Activated naive CD4-positive, alpha-beta T cell treated with anti-CD3 and anti-CD28 coated beads, Interleukin-2, amount 50 U/mL, for 16 hours (primary cell): ENCODE measurements at places on chromosomes 3 and 15.

GRCh38 chr15:34653992-34654391 lies 70.5 kb upstream of the GOLGA8B start:
- no peak for DNase-seq

DNA sequence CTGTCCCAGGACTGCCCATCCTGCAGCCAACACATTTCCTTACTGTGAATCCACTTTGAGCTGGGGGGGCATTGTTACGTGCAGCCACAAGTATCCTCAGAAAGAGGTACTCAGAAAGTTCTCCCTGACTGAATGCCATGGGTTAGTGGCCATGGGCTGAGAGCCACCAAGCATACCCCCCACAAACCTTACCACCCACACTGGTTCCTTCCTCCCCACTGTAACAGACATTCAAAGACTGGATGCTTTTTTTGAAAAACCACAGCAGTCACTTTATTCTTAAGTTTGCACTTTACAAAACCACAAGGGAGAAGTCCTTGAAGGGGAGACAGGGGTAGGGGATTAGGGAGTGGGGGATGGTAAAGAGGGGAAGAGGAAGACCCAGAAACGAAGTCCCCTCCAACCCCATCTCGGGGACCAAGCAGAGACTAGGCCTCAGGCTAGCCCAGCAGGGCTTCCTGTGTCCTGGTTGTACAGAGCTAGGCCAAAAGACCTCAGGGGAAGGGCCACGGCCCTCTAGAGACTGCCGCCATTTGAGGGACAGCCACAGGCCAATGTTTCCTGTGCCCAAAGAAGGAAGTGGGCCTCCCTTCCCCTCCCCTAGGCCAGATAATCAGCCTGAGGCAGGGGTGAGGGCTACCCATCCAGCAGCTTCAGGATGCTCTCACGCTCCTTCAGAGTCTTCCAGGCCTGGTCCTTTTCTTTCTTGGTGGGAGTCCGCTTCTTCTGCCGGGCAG lies 10.1 kb upstream of the CAMK1 start:
- DNase-seq = peak; percentile 17

DNA sequence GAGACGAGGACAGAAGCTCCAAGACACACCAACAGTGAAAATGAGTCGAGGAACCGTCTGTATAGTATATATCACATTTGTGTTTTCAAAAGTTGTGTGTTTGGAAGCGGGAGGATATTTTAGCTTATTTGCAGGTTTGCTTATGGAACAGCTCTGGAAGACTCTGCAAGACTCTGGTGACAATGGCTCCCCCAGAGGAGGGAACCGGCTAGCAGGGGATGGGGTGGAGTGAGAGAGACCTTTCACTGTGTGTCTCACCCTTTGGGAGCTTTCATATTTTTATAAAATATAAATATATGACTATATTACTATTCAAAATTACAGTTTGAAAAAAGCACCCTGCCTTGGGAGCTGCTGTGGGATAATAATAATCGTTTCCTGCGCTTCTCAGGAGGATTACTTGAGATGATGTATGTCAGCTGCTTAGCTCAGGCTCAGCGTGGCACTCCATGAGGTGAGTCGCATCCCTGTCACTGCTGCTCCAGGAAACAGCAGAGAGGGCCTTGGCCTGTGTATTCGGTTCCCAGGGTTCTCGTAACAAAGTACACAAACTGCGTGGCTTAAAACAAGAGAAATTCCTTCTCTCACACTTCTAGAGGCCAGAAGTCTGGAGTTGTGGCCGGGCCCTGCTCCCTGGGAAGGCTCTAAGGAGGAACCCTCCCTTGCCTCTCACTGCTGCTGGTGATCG lies 183.9 kb downstream of the FAM43A start:
- no peak for DNase-seq

- no peak for DNase-seq
Measured at GRCh38 chr3:195028877-195029606, 241.9 kb downstream of the XXYLT1 start.

GRCh38 chr3:164375995-164376394 lies 702.3 kb downstream of the SI start:
- DNase-seq = no peak

DNA sequence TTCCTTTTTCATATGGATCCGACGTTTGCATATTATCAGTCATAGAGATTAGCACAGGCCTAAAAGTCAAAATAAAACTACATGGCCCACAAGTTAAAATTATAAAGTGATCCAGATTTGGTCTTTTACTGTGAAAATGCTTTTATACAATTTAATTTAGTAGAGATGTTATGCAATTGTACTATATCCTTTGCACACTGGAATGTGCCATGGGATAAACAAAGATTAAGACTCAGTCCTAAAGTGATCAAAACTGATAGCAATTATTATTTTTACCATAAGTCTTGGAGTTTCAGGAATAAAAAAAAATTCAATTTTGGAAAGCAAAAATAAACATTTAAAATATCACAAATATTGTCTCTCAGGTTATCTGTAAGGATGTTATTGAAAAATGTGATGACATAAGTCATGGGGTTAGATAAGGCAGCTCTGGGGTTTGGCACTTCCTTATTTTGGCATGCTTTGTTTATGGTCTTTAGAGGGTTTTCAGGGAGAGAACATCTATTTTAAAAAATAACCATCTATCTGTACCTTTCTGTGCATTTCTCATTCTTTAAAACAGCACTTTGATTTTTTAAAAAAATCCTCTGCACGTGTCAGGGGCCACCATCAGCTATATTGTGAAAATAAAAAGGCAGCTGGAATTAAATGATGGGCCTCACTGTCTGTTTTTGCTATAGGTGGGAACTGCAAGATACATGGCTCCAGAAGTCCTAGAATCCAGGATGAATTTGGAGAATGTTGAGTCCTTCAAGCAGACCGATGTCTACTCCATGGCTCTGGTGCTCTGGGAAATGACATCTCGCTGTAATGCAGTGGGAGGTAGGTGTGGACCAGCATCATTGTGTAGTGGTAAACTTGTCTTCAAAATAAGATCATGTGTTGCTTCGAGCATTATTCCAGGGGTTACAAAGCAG lies 67.3 kb downstream of the TGFBR2 start:
- no peak for DNase-seq

- no peak for DNase-seq
Measured at GRCh38 chr3:184110316-184110725, 13.5 kb downstream of the HTR3E start.

DNA sequence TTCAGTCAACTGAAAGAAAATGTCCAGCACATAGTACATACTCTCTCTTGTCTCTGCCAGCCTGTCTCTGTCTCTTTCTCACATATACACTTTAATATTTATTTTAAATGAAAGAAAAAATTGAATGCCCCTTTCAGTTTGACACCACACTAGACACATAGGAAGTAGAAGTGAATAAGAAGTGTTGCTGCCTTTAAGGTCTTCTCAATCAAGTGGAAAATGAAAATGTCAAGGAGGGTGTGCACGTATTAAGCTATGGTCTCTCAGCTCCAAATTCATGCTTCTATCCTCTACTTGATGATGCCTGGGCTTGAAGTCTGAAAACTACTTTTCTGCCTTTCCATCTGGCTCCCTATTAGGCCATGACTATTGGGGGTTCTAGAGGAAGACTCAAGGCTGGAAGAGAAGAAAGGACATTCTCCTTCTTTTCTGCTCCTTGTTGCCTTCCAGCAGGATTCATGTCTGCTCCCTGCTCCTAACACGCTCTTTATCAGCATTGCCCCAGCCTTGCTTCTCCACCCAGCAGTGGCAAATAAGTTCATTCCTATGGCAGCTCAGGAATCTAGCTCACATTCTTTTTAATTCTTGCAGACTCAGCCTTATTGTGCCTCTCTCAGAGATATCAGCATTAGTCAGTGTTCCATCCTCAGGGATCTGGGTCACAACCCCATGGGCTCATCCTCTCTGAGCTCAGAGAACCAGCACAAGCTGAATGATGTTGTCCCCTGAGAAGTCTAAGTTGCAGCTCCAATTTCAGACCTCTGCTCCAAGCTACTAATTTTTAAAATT lies 609.1 kb upstream of the GRM7 start:
- no peak for DNase-seq

GRCh38 chr15:74422652-74423430 lies 10.9 kb downstream of the SEMA7A start:
- no peak for DNase-seq

- DNase-seq = no peak
Measured at GRCh38 chr15:66364944-66365528, 8.6 kb upstream of the TIPIN start.

- peak; percentile 31 for DNase-seq
Measured at GRCh38 chr3:101809178-101810021, 30.4 kb downstream of the NXPE3 start.

- DNase-seq = no peak
Measured at GRCh38 chr3:23807424-23808015, 1.8 kb downstream of the UBE2E1 start.

GRCh38 chr3:124890573-124891190 lies 3.5 kb upstream of the ITGB5 start:
- no peak for DNase-seq

DNA sequence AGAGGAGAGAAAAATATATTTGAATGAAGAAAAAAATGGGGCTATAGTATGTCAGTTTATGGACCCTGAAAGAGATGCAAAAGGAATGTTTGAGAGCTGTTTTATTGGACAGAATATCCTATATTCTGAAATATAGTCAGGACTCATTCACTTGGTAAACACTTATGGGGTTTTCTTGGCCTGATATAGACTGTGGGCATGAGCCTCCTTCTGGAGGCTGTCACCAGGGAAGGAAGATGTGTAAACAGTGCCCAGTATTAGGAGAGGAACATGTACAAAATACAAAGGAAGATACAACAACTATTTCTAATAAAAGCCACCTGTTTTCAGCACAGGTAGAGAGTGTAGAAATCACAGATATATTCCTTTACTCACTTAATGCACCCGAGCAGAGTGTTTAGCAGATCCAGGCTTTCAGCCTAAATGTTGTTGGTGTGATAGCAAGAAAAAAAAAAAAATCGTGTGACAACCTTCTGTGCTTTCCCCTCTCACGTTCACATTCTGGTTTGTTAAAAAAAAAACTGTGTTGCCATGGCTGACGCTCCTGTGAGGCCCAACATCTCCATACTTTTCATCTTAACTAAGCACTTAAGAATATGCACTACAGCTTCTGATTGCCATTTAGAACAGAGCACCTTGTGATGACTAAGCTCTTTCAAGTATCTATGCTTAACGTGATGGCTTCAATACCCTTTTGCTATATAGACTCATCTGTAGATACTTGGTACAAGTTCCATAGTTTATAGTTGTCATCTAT lies 134.1 kb downstream of the MBNL1 start:
- DNase-seq = no peak

DNA sequence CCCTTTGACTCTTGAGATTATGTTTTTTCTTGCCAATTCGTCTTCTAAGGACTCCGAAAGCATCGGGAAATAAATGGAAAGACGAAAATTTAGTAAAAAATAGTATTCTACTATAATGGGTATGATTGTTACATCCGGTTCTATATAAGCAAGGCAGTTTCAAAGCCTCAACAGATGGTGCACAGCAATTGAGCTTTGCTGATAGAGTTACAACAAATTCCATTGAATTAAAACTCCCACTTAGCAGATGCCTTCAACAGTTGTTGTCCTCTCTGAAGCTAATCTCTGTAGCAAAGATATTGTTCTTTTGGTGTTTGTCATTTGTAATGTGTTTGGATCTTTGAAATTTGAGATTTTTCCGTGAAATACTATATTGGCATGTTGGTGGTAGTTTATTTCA lies 16.1 kb upstream of the GHSR start:
- DNase-seq = no peak

DNA sequence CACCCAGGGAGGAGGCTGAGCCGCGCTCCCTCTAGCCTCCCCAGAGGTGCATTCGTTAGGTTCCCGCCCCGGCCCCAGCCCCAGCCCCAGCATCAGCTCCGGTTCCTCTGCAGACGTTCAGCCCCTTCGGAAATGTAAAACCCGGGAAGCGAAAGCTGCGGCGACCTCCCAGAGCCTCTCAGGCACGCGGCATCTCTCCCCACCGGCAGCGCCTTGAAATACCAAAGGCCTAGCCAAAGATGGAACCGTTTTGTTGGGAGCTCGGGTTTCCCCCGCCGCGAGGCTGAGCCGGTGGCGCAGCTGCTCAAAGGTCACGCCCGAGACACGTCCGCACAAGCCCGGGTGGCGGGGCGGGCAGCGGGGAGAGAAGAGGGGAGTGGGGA lies 77.8 kb upstream of the HES1 start:
- peak; percentile 33 for DNase-seq

DNA sequence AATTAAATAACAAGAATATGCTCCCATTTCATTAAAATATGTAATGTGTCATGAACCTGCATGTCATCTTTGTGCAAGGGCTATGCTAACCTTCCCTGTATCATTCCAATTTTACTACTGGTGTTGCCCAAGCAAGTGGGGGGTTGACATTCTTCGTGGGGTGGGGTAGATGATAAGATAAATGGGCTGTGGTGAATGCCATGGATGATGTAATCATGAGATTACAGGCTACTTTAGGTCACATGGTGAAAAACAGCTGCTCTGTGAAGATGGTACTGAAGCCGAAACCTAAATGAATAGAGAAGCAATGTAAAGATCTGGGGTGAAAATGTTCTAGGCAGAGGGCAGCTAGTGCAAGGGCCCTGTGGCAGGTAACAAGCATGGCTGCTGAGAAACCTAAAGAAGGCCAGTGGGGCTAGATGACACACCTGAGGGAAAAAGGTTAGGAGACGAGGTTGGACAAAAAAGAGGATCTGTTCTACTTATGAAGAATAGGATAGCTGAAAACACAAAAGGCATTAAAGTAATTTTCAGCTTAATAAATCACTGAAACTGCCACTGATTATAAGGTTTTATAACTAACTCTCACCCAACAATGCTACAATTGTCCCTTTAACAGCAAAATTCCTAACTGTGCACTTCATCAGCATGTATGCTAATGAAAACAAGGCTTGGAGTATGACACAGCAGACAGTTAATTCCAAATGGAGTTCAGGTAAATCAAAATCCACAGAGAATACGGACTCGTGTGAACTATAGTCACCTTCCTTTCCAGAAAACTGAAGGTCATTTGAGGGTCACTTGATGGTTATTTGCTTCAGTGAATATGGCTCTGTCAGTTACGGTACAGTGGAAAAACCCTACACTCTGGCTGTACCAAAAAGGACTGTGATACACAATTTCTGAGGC lies 35.0 kb downstream of the MTMR10 start:
- no peak for DNase-seq

DNA sequence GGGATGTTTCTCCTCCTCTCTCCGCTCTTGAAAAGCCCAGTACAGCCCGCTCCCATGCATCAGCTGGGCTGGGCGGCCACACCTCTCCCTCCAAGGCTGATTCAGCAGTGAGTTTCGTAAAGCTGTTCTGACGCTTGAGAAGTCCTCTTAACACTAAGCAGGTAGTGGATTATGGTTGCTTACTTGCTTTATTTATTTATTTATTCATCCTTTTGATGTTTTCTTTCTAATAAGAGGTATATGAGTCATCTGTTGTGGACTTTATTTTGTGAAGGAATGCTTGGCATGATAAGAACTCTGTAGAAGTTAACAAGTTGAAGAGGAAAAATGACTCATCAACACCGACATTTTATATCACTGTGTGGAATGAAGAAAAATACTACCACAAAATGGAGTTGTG lies 285.0 kb downstream of the SQOR start:
- no peak for DNase-seq

GRCh38 chr3:115932807-115933206 lies 309.5 kb downstream of the GAP43 start:
- DNase-seq = no peak

GRCh38 chr15:36483409-36483808 lies 96.0 kb upstream of the CDIN1 start:
- DNase-seq = no peak
